ENCODE measurements at places on chromosomes 4 and X.

GRCh38 chrX:8122538-8122937 lies 48.5 kb downstream of the VCX2 start:
- H3K4me1 ChIP-seq = no peaks in the 10 kb centered on the region
- H3K36me3 ChIP-seq = no peaks in the 10 kb centered on the region
- H3K27ac ChIP-seq = no peak overlapping the region
- H3K4me3 ChIP-seq = no peak overlapping the region

DNA sequence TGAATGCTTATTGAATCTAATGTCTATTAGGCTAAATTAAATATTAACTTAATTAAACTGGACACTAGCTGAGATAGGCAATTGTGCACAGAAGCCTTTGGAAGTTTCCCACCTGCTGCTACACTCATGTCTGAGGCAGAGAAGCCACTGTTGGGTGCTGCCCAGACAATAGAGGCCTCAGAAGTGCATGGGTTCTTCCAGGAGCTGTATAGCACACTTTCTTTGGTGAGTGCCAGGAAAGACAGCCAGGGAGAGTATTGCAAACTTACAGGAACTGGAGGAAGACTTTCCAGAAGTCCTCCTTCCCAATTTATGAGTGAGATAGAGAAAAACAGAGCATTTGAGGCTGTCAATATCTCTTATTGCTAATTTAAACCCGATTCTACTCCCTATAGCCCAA lies 89.9 kb downstream of the GPAT3 start:
- H3K27ac ChIP-seq = no peak overlapping the region
- H3K36me3 ChIP-seq = no peaks in the 10 kb centered on the region
- no peaks in the 10 kb centered on the region for H3K4me1 ChIP-seq

DNA sequence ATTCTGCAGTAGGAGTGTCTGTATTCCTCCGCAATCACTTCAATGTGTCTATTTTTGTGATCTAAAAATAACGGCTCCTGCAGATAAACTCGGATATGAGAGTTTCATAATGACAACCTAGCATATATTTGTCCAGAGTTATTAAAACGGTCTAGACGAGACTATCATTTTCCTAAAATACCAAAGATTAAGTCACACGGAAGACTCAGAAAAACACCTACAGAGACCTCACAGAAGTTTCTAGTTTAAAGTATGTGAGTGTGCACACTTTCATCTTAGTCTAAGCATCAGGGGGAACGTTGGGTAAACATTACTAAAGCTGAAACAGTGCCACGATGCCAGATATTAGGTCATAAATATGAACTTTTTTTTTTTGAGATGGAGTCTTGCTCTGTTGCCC lies 156.9 kb downstream of the AFAP1 start:
- DNase-seq = no peak
- no peaks in the 10 kb centered on the region for H3K36me3 ChIP-seq
- H3K4me3 ChIP-seq = no peak overlapping the region
- H3K27ac ChIP-seq = no peak overlapping the region

DNA sequence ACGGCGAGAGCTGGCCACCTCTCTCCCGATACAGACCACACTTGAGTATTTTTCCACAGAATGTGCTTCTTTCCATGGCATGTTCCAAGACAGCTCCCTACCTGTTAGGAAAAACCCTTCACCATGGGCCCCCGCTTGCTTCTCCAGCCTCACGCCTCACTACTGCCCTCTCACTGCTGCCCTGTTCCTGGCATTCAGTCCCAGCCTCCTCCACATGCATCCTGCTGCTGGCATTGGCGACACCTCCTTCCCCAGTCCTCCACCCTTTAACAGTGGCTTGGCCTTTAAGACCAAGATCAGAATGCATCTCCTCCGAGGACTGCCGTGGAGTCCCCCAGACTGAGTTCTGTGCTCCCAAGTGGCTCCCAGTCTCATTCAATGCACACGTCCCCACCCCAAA lies 10.7 kb downstream of the PNMA6F start:
- H3K4me1 ChIP-seq = no peaks in the 10 kb centered on the region
- no peaks in the 10 kb centered on the region for H3K27me3 ChIP-seq
- H3K27ac ChIP-seq = no peak overlapping the region

DNA sequence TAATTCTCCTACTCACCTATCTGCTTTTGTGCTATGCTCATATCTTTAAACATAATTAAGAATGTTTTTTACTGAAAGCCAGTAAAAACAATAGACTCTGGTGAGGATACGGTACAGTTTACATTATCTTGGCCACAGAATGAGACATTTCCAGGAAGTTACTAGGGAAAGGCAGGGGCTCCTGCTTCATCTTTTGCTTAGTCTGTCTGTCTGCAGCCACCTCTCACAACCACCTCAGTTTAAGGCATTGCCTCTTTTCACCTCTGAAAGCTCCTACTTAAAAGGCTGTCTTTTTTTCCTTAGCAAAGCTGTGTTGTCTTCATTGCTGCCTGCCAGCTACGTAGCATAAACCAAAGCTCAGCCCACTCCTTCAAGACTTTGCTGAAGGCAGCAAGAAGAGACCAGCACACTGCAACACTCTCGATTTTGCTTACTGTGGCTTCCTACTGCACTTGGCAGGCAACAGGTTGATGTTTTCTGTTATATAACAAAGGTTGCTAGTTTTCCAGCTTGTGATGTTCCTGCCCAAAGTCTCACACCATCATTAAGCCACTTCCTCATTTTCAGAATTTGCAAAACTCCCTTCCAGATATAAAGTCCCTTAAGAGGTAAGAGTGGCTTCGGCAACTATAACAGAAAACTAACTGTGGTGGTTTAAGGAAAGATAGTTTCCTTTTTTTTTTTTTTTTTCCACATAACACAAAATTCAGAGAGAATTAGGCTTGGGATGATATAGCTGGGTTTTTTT lies 432.9 kb downstream of the GRXCR1 start:
- H3K4me1 ChIP-seq = no peaks in the 10 kb centered on the region
- no peaks in the 10 kb centered on the region for H3K27me3 ChIP-seq
- DNase-seq = no peak
- no peak overlapping the region for H3K4me3 ChIP-seq
- H3K36me3 ChIP-seq = no peaks in the 10 kb centered on the region
- no peak overlapping the region for H3K27ac ChIP-seq

- DNase-seq = no peak
- no peak overlapping the region for H3K27ac ChIP-seq
- H3K4me3 ChIP-seq = no peak overlapping the region
- no peaks in the 10 kb centered on the region for H3K27me3 ChIP-seq
These were observed 55.5 kb downstream of the SHISA3 start for GRCh38 chr4:42452823-42453222.

GRCh38 chrX:10797466-10797865 lies 177.1 kb upstream of the MID1 start:
- H3K36me3 ChIP-seq = no peaks in the 10 kb centered on the region

Data from Karpas-422 (cell line).